ENCODE measurements at places on chromosomes 3 and 15.

- DNase-seq, result no peak
Observed at GRCh38 chr15:36291501-36291900, 287.9 kb upstream of the CDIN1 start.

DNA sequence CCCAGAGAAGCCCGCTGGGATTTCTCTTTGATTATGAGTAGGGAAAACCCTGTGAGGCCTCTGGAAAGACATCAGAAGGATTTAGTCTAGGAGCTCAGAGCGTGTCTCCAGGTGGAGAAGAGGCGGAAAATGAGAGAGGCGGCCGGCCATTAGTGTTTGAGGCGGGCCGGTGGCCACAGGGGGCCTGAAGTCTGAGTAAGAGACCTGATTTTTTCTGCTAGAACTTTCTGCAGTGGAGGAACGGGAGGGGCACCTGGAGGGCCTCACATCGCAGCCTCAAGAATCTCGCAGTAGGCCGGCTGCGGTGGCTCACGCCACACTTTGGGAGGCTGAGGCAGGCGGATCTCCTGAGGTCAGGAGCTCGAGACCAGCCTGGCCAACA is 28.5 kb downstream of the KLHDC8B start:
- DNase-seq, result no peak

DNA sequence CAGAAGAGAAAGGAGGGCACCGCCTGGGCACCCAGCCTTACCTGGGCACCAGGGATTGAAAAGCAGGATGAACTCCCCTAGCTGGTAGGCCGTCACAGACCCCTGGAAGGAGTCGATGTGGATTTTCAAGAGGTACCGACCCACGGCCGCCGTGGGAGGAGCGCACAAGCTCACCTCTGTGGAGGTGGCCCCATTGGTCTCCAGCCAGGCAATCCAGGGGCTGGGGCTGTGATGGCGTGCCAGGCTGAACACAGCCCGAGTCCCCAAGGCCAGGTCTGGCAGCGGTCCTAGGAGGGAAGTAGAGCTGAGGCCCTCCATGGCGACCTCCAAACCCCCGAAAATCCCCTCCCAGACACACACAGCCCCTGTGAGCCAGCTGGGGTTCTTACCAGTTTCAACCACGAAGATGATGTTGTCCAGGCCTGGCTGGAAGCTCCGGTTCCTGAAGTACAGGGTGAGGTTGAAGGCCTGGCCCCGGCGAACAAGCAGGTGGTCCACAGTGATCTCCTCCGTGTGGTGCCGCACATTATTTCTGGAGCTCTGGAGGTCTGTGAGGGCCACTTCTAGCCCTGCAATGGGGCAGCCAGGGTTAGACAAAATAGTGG is 6.6 kb downstream of the TGM5 start:
- DNase-seq, result no peak

- no peak for DNase-seq
Observed at GRCh38 chr3:43423142-43423541, 136.8 kb downstream of the SNRK start.

DNA sequence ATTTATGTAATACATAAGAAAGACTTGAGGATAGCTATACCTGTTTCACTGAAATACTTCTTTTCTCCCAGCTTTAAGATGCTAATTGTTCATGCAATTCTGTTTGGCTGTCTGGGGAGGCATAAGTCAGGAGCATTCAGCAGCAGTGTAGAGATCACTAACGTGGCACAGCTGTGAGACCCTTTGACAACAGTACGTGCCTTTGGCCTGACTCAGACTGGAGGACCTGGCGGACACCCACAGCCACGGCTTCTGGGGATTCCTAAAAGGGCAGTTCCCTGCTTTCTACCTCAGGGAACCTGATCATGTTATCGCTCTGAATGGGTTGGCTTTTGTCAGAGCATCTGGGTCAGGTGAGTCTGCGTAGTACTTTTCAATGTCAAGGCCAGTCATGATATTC is 295.0 kb upstream of the ICE2 start:
- DNase-seq, result no peak

DNA sequence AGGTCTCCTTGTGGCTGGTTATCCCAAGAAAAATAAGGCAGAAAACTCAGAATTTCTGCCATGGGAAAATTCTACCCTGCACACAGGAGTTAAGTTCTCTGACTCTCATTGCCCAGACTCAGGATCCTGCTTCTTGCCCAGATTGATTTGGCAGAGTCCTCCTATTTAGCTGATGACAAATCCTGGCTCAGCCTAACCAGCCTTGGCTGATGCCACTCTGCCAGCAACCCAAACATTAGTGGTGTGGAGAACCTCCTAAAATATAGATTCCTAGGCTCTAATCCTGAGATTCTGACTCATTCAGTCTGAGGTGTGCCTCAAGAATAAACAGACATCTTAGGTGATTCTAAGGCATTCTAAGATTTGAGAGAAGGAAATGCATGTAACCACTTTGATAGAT is 60.5 kb upstream of the ACTC1 start:
- no peak for DNase-seq

Data from activated T-cell treated with anti-CD3 and anti-CD28 coated beads, Interleukin-2, amount 50 U/mL, for 24 hours (primary cell).